Heart right ventricle (tissue), 16 donors: ENCODE measurements at places on chromosomes 11 and 22. TPM values are rescaled to one million over a fixed set of nuclear protein-coding genes. Genes with fewer than 3 reads are reported as not detected.

Gene RTL10
- total RNA-seq, result 12.0 TPM

DNA sequence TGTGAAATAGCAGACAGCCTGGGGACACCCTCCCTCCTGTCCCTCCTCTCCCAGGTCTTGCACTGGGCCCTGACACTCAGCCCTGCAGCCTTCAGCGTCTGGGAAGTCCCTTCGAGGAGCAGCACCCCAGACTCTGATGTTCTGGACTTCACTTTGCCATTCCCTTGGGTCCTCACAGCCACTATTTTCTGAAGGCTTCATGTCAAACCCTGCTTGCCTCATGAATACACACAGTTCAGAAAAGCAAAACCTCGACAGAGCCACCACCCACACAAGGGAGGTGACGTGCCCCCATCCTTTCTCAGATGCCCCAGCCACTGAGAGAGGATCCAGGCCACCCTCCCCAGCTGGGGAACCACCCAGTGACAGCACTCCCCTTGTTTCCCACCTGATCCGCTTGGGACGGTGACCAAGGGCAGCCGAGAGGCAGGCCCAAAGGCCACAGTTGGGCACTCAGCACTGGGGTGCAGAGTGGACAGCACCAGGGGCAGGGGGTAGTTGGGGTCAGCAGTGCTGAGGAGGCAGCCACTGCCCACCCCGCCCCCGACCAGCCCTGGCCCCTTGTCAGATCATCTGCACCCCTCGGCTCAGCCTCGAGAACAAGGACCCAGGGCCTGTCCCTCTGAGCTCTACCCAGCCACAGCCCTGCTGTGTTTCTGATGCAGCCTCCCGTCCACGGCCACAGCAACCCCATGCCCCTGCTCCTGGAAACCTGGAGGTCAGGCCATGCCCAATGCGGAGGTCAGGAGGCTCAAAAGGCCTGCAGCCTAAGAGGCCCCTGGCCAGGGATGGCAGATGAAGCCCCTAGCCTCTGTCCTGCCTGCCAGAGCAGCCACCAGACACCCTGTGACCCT, 3.1 kb upstream of the TNNT3 start:
- no peak for DNase-seq

Gene APOA1
- 177 TPM for total RNA-seq

DNA sequence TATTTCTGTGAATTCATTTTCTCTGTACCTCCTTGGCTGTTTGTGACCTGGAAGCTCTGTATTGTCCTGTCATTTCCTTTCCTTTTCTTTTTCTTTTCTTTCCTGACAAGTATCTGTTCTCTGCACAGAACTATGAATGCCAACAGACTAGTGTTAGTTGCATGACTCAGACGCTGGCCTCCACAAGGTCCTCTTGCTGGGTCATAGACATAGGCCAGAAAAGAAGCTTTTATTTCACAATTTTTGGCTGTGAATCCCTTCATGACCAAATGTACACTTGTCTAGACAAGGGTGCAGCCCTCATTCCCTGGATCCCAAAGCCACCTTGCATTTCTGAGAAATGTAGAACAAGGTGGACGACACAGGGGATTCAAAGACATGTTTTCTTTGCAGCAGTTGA, 104.1 kb upstream of the MTNR1B start:
- no peak for DNase-seq

GRCh38 chr11:35785287-35786167, 123.0 kb downstream of the TRIM44 start:
- DNase-seq, result no peak

GRCh38 chr11:132466983-132467382, 1065.3 kb downstream of the OPCML start:
- DNase-seq, result no peak

Gene MIOX
- not detected for total RNA-seq

Gene SULT4A1
- total RNA-seq, result 1.2 TPM
